Dermis blood vessel endothelial cell (primary cell): ENCODE measurements at places on chromosomes 1 and 21. TPM values are rescaled to one million over a fixed set of nuclear protein-coding genes. Genes with fewer than 3 reads are reported as not detected.

PTPN22 gene
- total RNA-seq = not detected in 2 replicates

CSF1 gene
- total RNA-seq = 19.6 and 21.1 TPM in 2 replicates

ADCY10 gene
- under 0.01 TPM in 1 of 2 replicates, not detected in the other for total RNA-seq

DNA sequence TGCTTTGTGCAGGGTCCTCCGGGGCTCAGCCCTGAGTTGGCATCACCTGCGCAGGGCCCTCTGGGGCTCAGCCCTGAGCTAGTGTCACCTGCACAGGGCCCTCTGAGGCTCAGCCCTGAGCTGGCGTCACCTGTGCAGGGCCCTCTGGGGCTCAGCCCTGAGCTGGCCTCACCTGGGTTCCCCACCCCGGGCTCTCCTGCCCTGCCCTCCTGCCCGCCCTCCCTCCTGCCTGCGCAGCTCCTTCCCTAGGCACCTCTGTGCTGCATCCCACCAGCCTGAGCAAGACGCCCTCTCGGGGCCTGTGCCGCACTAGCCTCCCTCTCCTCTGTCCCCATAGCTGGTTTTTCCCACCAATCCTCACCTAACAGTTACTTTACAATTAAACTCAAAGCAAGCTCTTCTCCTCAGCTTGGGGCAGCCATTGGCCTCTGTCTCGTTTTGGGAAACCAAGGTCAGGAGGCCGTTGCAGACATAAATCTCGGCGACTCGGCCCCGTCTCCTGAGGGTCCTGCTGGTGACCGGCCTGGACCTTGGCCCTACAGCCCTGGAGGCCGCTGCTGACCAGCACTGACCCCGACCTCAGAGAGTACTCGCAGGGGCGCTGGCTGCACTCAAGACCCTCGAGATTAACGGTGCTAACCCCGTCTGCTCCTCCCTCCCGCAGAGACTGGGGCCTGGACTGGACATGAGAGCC is 22.7 kb downstream of the COL6A1 start:
- no peak for DNase-seq

DNA sequence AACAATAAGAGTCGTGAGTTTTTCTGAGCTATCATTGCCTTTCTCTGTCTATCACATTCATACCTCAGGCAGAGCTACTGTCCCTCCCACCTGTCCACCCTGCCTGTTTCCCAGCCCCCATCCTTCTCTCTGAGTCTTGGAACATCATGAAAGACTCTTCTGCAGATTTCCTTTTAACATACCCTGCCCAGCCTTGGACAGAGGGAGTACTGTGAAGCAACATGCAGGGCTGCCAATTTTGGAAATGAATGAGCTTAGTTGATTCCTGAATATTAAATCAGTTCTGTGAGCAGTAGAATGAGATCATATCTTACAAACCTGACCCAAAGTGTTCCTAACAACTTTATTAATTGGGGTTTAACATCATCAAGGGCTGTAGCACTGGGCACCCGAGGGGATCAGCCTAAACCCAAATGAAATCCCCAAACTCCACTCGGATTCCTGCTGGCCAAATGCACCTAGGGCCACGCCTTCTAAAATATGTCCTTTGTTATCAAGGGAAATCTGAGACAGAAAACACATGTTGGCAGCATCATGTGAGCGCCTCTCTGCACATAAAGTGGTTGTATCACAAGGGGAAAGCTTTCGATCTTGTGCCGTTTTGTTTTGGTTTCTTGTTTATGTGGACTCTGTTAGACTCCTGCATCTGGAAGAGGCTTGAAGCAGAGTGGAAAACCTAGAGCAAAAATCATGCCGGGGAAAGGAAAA is 357.6 kb downstream of the KIF26B start:
- DNase-seq = no peak

DNA sequence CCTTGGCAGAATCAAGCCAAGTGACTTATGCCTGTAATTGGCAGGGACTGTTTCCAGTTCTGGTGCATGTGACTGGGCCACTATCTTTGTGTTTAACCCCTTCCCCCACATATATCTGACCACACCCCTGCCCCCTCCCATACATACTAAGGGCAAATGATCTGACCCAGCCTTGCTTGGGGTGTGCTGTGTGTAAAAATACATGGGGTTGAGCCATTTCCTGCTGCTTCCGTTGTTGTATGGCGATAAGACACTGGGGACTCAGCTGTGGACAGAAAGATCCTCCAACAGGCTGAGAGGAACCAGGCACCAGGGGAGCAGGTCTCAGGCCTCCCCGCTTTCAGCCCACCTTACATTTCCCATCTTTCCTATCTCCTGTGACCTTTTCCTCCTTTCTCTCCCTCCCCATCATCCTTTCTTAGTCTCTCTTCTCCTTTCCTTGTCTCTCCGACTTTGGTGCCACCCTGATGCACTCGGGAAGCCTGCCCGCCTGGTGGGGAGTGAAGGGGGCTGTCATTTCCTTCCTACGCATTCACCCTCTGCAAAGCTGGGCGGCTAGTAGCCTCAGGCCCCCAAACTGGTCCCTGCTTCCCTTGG is 39.7 kb downstream of the TMCC2 start:
- DNase-seq = peak; percentile 41

- DNase-seq = peak; percentile 80
These were observed 53.5 kb downstream of the MRPL37 start for GRCh38 chr1:54253480-54253879.

DNA sequence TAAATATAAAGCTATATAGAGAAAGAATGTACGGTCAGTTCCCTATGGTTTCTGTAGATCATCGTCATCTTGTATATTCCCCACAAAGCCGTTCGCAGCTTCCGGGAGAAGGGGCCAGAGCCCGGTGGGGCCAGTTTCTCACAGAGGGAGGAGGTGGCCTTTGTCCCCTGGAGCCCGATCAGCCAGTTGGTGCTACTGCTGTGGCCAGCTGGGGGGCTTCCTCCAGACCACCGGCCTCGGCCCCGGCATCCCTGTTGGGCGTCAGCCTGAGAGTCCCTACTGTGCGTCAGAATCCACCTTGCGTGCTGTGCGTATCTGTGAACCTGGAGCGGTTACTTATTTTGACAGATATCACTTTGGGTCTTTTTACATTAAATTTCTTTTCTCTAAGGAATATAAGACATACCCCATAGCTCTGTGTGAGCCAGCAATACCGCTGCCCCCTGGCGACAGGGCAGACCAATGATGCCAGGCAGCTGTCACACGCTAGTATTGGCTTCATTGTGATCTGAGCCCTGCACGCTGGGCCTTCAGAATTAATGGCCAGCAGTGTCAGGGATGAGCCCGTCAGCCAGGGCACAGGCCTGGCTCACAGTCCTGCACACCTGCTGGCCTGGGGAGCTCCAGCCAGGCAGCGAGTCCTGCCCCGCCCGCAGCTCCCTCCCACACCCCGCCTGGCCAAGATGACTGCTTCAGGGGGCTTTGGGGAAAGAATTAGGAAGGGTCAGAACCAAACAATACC is 145.9 kb downstream of the PGBD5 start:
- DNase-seq = no peak

- DNase-seq = no peak
These were observed 1644.0 kb upstream of the B3GALT2 start for GRCh38 chr1:194830387-194830786.

GRCh38 chr1:31421371-31422040 is 8.5 kb downstream of the SERINC2 start:
- DNase-seq = peak; percentile 42

- DNase-seq = no peak
These were observed 46.7 kb downstream of the SMYD3 start for GRCh38 chr1:246460406-246460805.
